ENCODE measurements at places on chromosomes 5 and 9.

GRCh38 chr9:78923966-78924659 lies 627.2 kb downstream of the PSAT1 start:
- DNase-seq = no peak

DNA sequence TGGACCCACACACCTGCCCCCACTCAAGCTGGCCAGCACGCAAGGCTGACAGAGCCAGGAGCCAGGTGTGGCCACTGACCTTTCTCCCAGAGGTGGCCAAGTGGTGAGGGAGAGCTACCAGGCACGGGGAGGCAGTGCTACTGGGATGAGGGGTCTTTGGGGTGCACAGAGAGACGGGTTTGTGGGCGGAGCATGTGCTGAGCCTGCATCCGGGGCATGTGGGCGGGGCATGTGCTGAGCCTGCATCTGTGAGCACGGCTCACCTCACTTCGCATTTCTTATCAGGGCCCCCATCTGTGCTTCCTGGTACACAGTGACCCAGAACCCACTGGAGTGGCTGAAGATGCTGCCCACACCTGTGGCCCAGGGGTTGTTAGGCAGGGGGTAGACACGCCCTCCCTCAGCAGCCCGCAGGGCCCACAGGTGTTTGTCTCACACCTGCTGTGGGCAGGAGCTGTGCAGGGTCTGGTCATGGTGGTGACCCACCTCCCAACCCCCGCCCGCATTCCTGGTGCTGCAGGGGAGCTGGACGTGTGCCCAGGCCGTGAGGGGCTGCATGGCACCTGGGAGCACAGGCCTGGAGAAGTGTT lies 21.5 kb downstream of the CCDC187 start:
- DNase-seq = no peak

DNA sequence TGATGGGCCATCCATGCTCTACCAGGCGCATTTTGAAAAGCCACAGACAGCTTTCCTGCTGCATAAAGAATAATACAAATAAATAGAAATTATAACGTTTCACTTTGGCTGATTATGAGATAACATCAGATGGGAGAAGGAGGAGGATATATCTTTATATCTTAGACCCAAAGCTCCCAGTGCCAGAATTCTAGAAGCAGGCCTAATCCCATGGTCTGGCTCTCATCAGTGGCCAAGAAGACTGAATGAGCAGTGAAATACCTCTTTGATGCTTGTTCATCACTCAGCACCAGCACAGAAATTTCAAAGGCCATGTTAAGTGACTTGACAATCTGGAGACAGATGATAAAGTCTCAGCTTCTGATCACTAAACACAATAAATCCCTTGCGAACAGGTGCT lies 107.6 kb downstream of the PPP2R2B start:
- DNase-seq = no peak

DNA sequence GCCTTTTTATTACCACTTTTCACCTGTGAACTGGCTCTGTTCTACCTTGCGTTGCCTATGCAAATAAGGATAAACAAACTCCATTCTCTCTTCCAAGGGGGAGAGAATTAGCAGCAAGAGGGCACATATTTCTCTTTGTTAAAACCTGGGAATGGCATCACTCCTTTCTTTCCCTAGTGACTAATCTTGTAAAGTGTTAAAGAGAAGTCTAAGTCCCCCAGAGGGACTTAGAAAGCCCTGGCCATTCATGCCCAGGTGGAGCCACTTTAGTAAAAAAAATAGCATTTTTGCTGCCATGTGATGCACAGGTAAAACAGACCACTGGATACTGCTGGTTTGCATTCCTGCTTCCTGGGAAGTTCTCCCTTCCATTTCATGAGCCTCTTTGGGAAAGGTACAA lies 148.4 kb downstream of the MAN2A1 start:
- no peak for DNase-seq

DNA sequence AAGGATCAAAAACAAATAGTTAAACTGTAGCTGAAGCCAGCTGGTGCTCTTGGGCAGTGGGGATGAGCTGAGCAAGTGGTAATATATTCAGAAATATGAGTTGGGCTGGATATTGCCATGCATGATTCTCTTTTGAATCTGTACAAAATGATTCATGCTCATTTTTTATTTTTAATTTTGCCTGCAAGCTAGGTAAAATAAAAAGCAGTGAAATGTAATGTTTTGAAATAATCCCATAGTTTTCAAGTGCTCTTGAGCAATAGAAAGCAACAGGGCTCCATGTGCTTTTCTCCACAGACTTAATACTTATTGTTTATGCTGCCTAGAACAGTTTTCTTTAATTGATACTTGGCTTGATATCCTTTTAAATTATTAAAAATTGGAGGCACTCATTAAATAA lies 489.3 kb downstream of the TLE4 start:
- no peak for DNase-seq

- DNase-seq = peak; percentile 52
Measured at GRCh38 chr5:172713113-172713808, 57.7 kb downstream of the DUSP1 start.

DNA sequence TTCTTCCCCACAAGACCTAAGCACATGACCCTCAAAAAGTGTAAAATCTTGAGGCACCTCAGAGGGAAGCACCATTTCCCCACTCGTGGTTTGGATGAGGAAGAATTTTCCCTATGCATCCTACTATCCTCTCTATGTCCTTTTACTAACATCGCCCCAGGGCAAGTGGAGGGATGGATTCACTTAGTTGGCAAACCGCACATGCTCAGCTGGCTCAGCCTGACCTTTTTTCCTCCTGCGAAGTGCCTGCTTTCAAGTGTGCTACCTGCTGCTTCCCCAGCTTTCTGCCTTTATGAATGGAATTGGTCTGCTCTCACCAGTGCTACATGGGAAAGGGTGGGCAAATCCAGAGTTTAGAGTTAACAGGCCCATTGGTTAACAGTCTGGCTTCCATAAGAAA lies 56.6 kb upstream of the IFNK start:
- DNase-seq = no peak

GRCh38 chr5:107407713-107408298 lies 262.9 kb downstream of the EFNA5 start:
- DNase-seq = no peak

- no peak for DNase-seq
Measured at GRCh38 chr9:103152473-103152872, 157.3 kb downstream of the CYLC2 start.

GRCh38 chr9:15139469-15139868 lies 167.5 kb downstream of the TTC39B start:
- DNase-seq = no peak

GRCh38 chr5:10250806-10251276 lies 761 bp downstream of the CCT5 start:
- no peak for DNase-seq

DNA sequence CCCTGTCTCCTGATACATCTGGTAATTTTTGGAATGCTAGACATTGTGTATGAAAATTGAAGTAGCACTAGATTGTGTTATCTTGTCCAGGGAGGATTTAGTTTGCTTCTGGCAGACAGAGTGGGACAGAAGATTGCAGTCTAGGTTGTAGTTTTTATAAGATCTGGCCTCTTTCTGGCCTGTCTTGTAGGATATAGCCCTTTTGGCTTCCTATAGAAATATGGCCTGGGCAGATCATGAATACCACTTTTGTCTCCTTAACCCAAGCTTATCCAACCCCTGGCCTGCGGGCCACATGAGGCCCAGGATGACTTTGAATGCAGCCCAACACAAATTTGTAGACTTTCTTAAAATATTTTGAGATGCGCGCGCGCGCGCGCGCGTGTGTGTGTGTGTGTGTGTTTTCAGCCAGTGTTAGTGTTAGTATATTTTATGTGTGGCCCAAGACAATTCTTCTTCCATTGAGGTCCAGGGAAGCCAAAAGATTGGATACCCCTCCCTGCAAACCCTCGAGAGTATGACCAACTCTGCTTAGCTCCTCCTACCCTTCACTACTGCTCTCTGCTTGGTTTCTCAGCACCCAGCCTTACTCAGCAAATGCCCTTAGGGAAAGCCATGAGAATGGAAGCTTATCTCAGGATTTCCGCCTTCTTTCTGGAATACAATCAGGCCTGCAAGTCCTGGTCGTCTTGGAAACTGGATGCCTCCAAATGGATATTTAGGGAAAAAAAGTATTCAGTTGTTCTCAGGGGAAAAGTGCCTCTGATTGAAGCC lies 26.5 kb downstream of the ANKRD33B start:
- no peak for DNase-seq

DNA sequence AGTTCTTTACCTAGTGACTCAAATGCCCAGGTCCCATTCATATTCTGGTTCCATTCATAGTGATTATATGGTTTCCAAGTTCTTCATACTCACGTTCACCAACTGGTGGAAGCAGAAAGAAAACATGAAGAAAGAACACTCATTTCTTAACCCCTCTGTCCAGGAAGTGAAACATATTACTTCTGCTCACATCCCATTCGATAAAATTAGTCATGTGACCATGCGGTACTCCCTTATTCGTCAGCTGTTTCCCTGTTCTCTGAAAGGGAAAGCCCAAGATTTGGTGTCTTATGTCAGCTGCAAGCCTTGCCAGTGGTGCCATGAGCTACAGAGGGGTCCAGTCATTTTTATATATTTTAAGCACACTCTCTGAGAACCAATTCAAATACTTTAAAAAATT lies 387.0 kb upstream of the DMAC1 start:
- no peak for DNase-seq

- no peak for DNase-seq
Measured at GRCh38 chr5:56822981-56823380, 7.6 kb downstream of the MAP3K1 start.

GRCh38 chr5:139588962-139589361 lies 27.8 kb downstream of the UBE2D2 start:
- no peak for DNase-seq

DNA sequence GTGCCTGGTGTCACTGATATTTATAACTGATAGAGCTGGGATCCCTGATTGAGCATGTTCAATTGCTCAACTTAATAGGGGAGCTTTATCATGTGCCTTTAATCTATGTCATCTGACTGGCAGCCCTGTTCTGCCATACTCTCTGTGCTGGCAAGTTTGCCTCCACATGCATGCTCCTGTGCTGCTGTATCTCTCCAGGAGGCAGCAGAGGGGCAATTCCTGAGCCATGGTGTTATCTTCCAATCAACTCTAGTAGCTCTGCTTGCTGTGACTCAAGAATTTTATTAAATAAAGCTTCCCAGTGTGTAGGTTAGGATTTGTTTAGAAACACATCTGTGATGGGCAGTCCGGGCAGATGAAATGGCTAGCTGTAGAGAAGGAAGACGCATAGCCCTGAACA lies 642.0 kb downstream of the KIF4B start:
- DNase-seq = no peak

DNA sequence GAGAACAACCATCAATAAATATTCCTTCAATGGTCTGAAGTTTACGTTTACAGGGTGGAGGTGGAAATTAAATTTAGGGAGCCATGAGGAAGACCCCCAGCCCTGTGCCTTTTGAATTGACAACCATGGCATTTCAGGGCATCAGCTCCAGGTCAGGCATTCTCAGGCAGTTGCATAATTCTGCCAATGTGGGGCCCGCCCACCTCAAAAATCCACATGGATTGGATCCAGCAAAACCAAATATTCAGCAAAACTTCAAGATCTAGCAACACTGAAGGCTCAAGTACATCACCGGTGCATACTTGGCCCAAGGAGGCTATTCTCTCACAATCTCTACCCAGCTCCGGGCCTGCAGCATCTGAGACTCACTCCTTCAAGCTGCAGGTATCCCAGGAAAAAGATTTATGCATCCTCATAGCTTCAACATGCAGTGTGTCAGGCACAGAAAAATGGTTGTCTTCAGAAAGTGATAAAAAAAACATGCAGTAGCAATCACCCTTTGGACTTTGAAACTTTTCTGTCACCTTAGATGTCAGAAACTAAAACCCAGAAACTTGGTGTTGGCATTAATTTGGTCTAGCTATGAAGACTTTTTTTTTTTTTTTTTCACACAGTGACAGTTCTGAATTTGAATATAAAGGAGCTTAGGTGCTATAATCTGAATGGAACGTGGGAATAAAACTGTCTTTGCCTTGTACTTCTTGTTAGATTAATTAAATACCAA lies 21.4 kb upstream of the ANXA2R start:
- no peak for DNase-seq

- DNase-seq = no peak
Measured at GRCh38 chr5:45639040-45639439, 57.1 kb downstream of the HCN1 start.

GRCh38 chr9:121105531-121105930 lies 30.8 kb downstream of the CNTRL start:
- no peak for DNase-seq

- DNase-seq = no peak
Measured at GRCh38 chr5:175902026-175902425, 30.6 kb downstream of the CPLX2 start.

GRCh38 chr9:110059461-110059860 lies 148.5 kb downstream of the C9orf152 start:
- DNase-seq = no peak

- DNase-seq = no peak
Measured at GRCh38 chr5:159274676-159275075, 11.6 kb downstream of the UBLCP1 start.

- no peak for DNase-seq
Measured at GRCh38 chr5:141910271-141910673, 13.4 kb upstream of the DELE1 start.

GRCh38 chr5:177430140-177430951 lies 3.9 kb downstream of the GRK6 start:
- DNase-seq = no peak

DNA sequence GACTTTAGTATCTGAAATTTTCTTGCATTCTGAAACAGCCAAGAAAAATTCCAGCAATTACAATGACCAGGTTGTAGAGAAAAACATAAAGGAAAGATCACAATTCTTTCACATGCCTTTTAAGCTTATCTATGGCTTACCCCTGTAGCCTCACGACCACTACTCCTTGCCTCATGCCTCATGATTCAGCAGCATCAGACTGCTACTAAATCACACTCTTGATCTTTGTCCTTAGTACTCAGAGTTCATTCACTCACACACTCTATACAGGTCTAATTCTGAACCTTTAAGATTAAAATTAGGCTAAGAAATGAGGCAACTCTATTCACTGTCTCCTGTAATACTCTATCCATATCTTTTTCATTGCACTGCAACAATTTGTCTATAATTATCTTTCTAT lies 415.1 kb downstream of the MLLT3 start:
- DNase-seq = no peak

- DNase-seq = peak; percentile 15
Measured at GRCh38 chr5:76547242-76547890, 75.8 kb downstream of the F2RL2 start.

DNA sequence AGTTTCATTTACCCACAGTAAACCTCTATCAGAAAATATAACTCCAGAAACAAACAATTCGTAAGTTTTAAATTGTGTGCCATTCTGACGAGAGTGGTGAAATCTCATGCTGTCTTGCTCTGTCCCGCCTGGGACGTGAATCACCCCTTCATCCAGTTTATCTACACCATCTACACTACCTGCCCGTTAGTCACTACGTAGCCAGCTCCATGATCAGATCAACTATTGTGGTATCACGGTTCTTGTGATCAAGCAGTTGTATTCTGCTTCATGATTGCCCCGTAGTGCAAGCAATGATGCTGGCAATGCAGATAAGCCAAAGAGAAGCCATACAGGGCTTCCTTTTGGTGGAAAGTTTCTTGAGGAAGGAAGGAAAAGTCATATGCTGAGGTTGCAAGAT lies 150.3 kb downstream of the GOLPH3 start:
- no peak for DNase-seq

Data from stimulated activated CD8-positive, alpha-beta memory T cell treated with anti-CD3 and anti-CD28 coated beads, Interleukin-12 subunit alpha, Interleukin-12 subunit beta, amount 100 ng/mL, for 4 hours (primary cell).